A549 treated with RU486 at 1 μM for 4 hours (cell line): ENCODE measurements at places on chromosomes 16 and 17. TPM values are rescaled to one million over a fixed set of nuclear protein-coding genes. Genes with fewer than 3 reads are reported as not detected.

Gene HS3ST6
- 1.8 to 4.2 TPM (median 3.1 TPM) in 5 replicates for total RNA-seq

Gene ZNF624
- 2.0 to 3.2 TPM (median 2.1 TPM) in 5 replicates for total RNA-seq

Gene RILP
- 14.4 to 22.3 TPM (median 17.1 TPM) in 5 replicates for total RNA-seq

Gene TSNAXIP1
- 0.33 to 0.71 TPM (median 0.46 TPM) in 5 replicates for total RNA-seq

Gene RPA1
- 63.2 to 90.7 TPM (median 73.1 TPM) in 5 replicates for total RNA-seq

Gene YPEL2
- total RNA-seq: 1.0 to 3.3 TPM (median 3.1 TPM) in 5 replicates

Gene PLA2G15
- total RNA-seq: 10.9 to 16.2 TPM (median 13.8 TPM) in 5 replicates

Gene CES5A
- total RNA-seq: not detected in 5 replicates

Gene KCNAB3
- 1.5 to 3.4 TPM (median 2.9 TPM) in 5 replicates for total RNA-seq

Gene EDC4
- 50.7 to 67.5 TPM (median 64.8 TPM) in 5 replicates for total RNA-seq

Gene EFNB3
- total RNA-seq: 0.85 to 1.9 TPM (median 1.7 TPM) in 5 replicates

Gene GP1BA
- total RNA-seq: not detected in 5 replicates

Gene MT1H
- not detected in 5 replicates for total RNA-seq

Gene DPEP2NB
- total RNA-seq: not detected in 5 replicates

Gene TERB1
- not detected in 5 replicates for total RNA-seq

Gene SLC13A2
- 0.10 to 0.18 TPM (median 0.14 TPM) in 4 of 5 replicates, not detected in the other for total RNA-seq

Gene ST6GALNAC1
- 0.07 to 0.81 TPM (median 0.46 TPM) in 3 of 5 replicates, not detected in the others for total RNA-seq

Gene SCO1
- 54.8 to 60.6 TPM (median 60.0 TPM) in 5 replicates for total RNA-seq

Gene VMO1
- 0.35 to 1.5 TPM (median 1.1 TPM) in 5 replicates for total RNA-seq

Gene PROCA1
- 1.2 to 2.3 TPM (median 1.5 TPM) in 5 replicates for total RNA-seq

Gene CDYL2
- 0.19 to 1.1 TPM (median 0.56 TPM) in 5 replicates for total RNA-seq

Gene KRTAP16-1
- not detected in 5 replicates for total RNA-seq

Gene NPW
- total RNA-seq: 0.92 to 2.0 TPM (median 1.0 TPM) in 4 of 5 replicates, not detected in the other

Gene PCGF2
- total RNA-seq: 33.9 to 64.1 TPM (median 57.3 TPM) in 5 replicates
